Neural progenitor cell (in vitro differentiated cells): ENCODE measurements at places on chromosomes 2 and 18. TPM values are rescaled to one million over a fixed set of nuclear protein-coding genes. Genes with fewer than 3 reads are reported as not detected.

GRCh38 chr18:50410008-50410407 lies 35.2 kb downstream of the SKA1 start:
- no peak for DNase-seq

GRCh38 chr2:96550787-96551604 lies 14.4 kb downstream of the ARID5A start:
- no peak for DNase-seq

The EMILIN1 gene
- total RNA-seq, result 0.15 and 5.1 TPM in 2 replicates

The VWA3B gene
- not detected in 2 replicates for total RNA-seq
